Effector CD4-positive, alpha-beta T cell (primary cell): ENCODE measurements at places on chromosomes 6 and 20.

DNA sequence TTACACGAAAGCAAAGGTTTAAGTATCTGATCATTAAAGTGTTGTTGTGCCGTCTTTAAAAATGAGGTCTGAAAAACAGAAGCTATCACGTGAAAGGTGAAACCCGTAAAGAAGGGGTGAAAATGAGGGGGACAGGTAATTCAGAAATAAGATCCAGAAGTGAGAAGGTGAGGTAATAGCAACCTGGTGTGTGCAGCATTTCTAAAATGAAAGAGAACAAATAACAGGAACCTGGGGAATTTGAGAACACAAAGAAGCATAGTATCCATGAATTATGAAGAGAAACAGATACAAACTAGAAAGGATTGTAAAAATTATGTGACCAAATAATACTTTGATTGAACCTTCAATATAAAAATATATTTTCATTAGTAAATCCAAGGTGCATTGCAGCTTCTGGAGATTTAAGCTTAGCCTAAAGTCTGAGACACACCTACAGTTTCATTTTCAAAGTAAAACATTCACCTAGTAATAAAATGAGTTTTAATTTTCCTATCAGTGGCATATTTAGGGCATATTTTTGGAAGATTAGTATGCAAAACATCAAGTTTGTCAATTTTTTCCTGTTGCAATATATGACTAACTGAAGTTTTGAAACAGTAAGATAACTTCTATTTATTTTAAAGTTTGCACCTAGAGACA is 1.4 kb downstream of the HEY2 start:
- no peak for DNase-seq

- no peak for DNase-seq
Measured at GRCh38 chr6:158566207-158566818, 6.4 kb downstream of the TMEM181 start.

GRCh38 chr6:5674721-5675120 is 332.0 kb downstream of the NRN1 start:
- no peak for DNase-seq

DNA sequence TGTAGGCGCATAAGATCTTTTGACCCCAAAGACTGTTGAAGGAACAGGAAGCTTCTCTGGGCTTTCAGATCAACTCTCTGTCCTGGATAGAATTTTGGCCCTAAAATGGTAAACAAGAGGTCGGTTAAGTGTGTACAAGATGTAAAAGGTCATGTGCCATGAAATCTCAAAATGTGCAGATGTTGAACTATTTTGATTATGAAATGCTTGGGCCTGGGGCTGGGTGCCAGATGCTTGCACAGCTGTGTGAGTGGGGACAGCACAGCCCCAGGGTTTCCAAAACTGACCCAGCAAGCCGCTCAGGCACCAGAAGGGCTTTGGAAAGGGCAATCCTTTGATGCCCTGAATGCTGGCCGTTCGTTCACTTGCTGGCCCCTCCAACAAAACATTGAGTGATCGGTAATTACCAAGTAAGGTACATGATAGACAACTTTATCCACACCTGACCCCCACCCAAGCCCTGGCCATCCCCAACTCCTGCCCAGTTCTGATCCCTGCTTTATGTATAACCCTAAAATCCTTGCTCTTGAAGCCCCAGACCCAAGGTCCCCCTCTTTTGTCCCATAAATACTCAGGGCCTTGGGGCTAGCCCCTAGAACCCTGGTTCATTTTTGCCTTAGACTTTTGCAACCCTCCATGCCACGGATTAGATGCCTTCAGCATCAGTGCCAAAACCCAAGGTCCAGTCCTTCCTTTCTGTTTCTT is 1.9 kb downstream of the TMEM239 start:
- no peak for DNase-seq

- no peak for DNase-seq
Measured at GRCh38 chr6:57313711-57314471, 3.5 kb upstream of the PRIM2 start.

- DNase-seq = no peak
Measured at GRCh38 chr20:43689165-43689564, 22.3 kb downstream of the MYBL2 start.

GRCh38 chr6:77034161-77034560 is 429.1 kb downstream of the HTR1B start:
- no peak for DNase-seq
